ENCODE measurements at places on chromosomes 1 and 21. TPM values are rescaled to one million over a fixed set of nuclear protein-coding genes. Genes with fewer than 3 reads are reported as not detected.

Gene UBE2U
- not detected for total RNA-seq

Gene SYTL1
- total RNA-seq = 10.7 TPM

Gene CHIA
- total RNA-seq = not detected

Gene RGSL1
- total RNA-seq = not detected

Gene ZC3H11A
- 87.6 TPM for total RNA-seq

Gene OR2L8
- total RNA-seq = not detected

Measured in astrocyte (in vitro differentiated cells and primary cell).